IPS DF 6.9 (cell line): ENCODE measurements at places on chromosomes 1 and 21.

- no peak for DNase-seq
Observed at GRCh38 chr21:16304174-16305095, 574.7 kb downstream of the USP25 start.

- DNase-seq: no peak
Observed at GRCh38 chr1:207202480-207202879, 98.4 kb downstream of the C4BPA start.

DNA sequence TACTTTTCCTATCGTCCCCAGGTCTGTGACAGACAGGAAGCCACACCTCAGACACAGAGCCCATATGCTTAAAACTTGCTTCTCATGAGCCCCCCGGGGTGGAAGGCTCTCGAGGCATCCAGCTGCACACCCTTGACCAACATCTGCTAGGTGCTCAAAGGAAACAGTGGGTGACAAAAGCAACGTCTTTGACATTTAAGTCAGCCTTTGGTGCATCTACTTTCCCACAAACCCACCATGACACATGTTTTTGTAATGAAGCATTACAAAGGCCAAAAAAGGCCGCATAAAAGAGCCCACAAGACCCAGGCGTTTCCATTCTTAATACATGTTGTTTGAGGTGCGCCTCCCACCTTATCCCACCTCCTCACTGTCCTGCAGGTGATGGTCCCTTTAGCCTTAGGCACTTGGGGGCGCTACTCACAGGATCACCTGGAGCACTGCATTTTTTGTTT lies 11.8 kb upstream of the FASLG start:
- no peak for DNase-seq

DNA sequence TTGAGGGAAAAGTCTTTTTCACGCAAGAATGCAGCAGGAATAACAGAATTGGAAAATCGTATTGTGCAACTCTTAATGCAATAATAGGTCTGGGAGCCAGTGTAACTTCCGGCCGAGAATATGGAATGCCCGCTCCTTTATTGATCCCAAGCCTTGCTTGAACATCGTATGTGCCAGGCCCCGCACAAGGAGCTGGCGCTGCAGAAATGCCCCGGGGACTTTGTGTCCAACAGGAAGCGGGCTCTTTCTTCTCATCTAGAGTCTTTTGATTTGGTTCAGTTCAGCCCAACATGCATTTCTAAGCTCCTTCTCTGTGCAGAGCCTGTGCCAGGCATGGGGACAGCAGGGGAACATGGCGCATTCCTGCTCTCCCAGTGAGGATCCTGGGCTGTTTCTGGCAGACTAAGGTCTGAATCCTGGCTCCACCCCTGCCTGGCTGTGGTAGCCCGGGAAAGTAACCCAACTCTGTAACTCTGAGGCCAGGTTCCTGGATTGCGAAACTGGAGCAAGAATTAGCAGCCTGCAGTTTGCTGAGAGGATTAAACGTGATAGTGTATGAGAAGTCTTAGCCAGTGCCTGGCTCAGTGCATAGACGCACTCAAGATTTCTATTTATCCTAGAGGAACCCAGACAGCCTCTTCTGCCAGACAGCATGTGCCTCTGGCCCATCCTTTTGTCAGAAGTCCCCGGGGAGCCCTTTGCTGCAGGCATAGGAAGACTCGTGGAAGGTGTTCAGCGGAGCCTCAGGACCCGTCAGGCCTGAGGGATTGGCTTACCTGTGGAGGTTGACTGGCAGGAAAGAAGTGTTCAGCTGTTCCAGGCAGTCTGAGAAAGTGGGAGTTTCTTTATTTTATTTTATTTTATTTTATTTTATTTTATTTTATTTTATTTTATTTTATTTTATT lies 987 bp upstream of the CDCP2 start:
- DNase-seq: peak; percentile 25

DNA sequence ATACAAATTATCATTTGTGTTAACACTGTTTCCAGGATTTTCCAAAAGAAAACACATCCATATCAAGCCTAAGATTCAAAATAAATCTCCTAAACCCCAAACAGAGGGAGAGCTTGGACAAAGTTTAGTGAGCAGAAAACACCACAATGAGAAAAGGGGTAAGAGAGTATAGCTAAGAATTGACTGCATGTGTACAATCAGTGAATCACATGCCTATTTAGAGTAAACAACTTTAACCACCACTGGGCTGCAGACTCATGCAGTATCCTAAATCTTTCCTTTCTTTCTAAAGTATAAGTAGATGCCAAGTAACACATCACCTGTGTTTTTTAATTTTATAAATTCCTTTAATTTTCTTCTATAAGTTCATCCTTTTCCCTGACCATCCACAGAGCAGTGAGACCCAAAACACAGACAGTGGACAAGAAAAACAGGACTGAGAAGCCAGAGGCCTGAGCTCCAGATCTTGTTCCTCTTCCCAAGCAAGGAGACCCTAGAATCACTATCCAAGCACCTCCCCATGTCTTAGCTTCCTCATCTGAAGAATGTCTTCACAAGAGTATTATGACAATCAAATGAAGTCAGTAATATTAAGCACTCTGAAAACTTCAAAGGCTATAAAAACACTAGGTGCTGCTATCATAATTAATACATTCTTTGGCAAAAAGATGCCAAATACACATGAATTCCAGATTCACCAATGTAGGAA lies 93.1 kb downstream of the VAV3 start:
- no peak for DNase-seq

GRCh38 chr1:41730806-41731205 lies 187.9 kb downstream of the HIVEP3 start:
- no peak for DNase-seq

DNA sequence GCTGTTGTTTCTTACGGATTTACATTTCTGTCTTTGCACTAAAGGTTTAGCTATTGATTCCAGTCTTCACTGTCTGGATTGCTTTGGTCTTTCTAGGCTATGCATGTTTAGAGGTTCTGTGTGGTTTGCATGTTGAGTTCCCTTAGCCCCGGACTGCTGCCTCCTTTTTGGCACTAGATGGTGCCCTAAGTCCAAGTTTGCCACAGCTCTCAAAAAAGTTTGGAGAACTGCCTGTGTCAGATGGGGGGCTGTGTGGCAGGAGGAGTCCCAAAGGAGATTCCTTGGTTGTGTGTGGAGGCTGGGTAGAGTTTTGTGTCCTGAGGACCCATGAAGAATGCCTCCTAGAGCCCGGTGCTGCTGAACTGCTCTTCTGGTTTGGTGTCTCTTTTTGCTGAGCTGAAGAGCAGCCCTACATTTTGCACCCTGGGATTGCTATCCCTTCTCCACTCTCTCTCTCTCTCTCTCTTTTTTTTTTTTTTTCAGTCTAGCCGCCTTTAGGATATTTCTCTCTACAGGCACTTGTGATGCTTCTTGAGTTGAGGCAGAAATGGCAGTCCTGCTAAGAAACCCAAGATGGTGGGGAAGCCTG lies 74.4 kb downstream of the PTGS2 start:
- DNase-seq: peak; percentile 48

GRCh38 chr1:211738691-211739301 lies 63.4 kb upstream of the NEK2 start:
- no peak for DNase-seq
